Cardiac fibroblast (primary cell): ENCODE measurements at places on chromosomes 2 and 18.

- DNase-seq, result no peak
Observed at GRCh38 chr18:9287036-9287435, 47.5 kb upstream of the TWSG1 start.

- no peak for DNase-seq
Observed at GRCh38 chr2:180021850-180022249, 14.8 kb upstream of the CWC22 start.

DNA sequence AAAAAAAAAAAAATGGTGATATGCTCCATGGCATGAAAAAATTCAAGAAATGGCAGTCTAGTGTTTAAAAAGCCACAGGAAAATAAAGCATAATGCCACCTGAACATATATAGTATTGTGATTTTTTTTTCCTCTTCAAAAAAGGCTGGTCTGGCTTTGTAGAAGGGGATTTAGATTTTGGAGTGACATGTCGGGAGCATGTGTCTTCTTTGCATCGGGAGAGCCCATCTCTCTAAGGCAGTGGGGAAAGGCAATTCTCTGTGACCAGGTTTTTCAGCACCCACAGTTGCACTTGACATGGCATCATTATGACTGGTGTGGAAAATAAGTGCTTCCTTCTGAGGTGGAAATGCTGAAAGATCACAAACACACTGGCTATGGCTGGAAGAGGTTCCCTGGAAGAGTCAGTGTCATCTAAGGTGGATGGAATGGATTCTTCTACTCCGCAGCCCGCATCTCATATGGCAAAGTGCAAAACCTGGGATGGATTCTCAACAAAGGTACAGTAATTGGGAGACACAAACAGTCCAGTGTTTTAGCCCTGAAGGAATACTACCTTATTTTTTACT is 172.5 kb downstream of the AGAP1 start:
- peak; percentile 90 for DNase-seq

DNA sequence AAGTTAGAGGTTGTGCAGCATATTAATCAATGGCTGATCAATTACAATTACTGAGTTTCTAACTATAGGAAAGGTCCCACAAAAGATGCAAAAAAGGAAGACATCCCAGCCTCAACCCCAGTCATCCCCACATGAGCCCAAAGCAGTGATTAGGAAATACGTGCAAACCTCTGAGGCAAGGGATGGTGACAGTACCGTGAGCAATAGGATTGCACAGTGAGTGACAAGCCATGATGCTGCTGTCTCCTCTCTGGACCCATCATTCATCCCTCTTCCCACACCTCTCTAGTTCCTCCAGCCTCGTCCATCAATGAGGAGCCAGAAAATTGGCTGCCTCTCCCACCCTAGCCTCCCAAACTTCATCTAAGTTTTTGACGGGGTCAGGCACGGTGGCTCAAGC is 4.0 kb upstream of the SLC11A1 start:
- DNase-seq, result no peak

DNA sequence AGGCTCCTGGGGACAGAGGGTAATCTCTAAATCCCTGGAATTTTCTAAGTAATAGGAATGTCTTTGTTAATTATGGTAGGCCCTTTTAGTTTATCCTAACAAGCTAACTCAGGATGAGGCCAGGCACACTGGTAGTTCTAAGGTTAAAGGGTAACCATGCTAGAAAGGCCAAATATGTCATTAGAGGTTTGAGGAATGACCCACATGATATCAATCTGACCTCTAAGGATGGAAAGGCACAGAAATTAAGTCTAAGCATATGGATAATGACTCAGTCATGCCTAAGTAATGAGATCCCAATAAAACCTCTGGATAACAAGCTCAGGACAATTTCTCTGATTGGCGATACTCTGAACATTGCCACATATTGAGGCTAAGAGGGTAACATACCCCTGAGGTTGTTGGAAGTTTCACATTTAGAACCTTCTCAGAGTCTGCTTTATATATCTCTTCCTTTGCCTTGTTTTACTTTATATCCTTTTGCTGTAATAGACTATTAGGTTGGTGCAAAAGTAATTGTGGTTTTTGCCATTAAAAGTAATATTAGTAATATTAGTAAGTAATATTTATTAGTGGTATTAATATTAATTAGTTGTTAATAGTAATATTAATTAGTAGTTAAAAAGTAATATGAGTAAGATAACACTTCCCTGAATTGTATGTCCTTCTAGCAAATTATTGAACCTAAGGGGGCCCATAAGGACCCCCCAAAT is 806.3 kb upstream of the GCFC2 start:
- no peak for DNase-seq

DNA sequence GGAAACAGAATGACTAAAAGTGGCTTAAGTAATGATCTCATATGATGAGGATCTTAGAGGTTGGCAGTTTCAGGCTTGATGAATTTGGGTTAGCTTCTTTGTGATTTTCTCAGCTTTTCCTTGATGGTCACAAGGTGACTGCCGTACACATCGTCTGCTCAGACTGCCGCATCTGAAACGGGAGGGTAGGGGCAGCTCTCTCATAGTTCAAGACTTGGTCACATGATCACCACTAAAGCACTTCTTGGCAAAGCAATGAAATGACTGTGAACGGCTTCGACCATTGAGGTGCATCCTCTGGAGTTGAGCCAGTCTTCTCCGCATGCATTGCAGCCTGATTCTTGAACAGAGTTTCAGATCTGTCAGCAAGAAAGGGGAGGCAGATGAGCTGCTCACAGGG is 43.8 kb downstream of the LPIN1 start:
- DNase-seq, result no peak

GRCh38 chr2:162731917-162732804 is 106.4 kb downstream of the KCNH7 start:
- no peak for DNase-seq

DNA sequence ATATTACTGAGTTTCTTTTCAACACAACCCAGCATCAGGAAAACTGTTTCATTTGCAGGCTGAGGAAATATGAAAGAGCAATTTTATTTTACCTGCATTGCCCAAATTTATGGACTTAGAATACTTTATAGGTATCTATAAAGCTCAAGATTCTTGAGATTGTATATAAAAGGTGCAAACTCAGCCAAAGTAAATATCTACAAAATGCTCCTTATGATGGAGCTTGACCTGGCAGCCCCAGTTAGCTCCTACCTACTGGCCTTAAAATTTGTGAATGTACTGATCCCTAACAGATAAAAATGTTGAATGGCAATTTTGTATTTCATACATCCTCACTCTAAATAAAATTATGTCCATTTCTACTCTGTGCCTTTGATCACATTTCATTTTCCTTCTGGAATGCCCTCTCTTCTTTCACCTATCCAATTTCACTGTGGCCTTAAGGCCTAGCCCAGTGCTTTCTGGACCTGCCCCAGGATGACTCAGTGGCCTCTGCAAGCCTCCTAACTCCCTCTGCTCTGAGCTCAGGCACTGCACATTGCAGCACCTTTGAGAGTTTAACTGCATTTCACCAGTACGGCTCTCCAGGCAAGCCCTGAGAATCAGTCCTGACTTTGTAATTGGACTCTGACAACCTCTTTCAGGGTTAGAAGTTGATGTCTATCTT is 125.9 kb downstream of the ANTXR1 start:
- DNase-seq, result peak; percentile 92

- peak; percentile 78 for DNase-seq
Observed at GRCh38 chr2:11698009-11698922, 28.3 kb upstream of the NTSR2 start.

GRCh38 chr2:41695198-41696113 is 352.4 kb upstream of the PKDCC start:
- peak; percentile 34 for DNase-seq

GRCh38 chr2:7837237-7837760 is 844.6 kb upstream of the ID2 start:
- DNase-seq, result no peak

- no peak for DNase-seq
Observed at GRCh38 chr2:50838316-50838715, 193.6 kb downstream of the NRXN1 start.

GRCh38 chr2:175903384-175903936 is 98.6 kb downstream of the LNPK start:
- no peak for DNase-seq

DNA sequence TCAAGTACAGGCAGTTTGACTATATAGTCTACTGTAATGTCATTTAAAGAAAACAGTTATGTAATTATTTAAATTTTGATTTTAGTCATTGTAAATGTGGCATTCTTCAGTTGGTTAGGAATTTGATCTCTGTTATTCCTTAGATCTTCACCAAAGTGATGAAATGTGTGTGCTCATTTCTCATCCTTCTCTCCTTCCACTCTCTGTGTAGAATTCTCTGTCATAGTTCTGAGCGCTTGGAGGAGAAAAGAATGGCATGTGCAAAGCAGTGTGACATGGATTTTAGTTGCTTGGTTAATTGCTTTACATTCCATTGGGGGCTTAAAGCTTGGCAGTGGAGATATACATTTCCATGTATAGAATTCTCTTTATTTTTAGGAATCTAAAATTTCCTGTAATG is 14.8 kb downstream of the PIK3C3 start:
- DNase-seq, result peak; percentile 9

- DNase-seq, result no peak
Observed at GRCh38 chr2:193153576-193153975, 958.8 kb upstream of the TMEFF2 start.

DNA sequence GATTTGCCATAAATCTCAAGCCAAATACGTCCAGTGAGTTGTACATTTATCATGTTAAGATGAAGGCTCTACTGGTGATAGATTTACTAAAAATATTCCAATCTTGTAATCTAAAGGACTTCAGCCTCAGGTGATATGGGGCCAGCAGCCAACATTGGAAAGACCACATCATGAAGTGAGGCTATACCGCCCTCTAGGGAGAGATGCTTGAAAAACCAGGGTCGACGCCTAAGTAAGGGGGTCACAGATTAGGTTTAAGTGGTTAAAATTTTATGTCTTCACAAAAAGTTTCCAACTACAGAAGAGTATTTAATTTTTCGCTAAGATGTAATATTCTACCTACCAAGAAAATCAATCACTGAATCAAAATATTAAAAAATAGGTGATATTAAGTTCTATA is 33.3 kb downstream of the DOCK10 start:
- no peak for DNase-seq

DNA sequence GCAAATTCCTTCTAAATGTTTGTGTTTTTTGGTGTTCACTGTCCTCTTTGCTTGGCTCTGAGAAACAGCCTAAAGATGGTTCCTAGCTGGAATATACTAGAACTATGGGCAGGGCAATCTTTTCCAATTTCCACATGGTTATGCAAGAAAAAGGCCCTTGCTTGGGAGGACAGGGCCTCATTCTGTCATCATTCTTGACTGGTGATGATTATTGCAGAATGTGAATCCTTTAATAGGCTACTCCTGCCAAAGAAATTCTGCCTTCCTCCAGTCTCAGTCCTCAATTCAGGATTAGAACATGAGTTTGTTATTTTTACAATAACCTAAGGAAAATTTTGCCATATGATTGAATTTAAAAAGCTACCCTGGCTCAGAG is 218.7 kb downstream of the HNMT start:
- peak; percentile 40 for DNase-seq

DNA sequence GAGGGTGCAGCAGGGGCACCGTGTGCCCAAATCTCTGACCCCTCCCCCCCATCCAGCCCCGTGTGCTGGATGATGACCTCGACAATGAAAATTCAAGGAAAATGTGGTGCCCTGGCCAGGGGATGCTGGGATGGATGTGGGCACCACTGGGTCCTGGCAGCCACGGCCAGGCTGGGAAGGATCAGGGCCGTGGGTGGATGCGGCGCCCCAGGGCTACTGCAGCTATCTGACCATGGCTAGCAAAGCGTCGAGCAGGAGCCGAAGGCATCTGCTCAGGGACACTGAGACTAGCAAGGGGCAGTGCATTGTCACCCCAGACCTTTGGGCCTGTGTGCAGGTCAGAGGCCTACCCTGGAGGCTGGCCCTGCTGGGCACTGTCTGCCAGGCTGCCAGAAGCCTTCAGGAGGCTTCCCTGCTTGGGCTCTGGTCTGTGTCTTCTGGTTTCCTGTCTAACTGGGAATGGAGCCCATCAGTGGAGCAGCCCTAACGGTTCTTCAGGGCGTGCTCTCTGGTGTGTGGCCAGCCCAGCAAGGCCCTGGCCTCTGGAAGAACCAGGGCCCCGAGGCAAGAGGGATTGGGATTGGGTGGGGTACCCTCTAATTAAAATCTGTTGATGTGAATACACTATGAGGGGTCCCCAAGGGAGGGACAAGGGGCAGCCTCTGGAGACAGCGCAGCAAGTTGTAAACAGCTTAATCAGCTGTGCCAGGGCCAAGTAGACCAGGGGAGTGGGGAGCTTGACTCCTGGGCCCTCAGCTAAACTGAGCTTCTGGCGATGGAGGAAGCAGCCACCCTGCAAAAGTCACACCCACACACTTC is 98.0 kb downstream of the STPG4 start:
- DNase-seq, result peak; percentile 78

DNA sequence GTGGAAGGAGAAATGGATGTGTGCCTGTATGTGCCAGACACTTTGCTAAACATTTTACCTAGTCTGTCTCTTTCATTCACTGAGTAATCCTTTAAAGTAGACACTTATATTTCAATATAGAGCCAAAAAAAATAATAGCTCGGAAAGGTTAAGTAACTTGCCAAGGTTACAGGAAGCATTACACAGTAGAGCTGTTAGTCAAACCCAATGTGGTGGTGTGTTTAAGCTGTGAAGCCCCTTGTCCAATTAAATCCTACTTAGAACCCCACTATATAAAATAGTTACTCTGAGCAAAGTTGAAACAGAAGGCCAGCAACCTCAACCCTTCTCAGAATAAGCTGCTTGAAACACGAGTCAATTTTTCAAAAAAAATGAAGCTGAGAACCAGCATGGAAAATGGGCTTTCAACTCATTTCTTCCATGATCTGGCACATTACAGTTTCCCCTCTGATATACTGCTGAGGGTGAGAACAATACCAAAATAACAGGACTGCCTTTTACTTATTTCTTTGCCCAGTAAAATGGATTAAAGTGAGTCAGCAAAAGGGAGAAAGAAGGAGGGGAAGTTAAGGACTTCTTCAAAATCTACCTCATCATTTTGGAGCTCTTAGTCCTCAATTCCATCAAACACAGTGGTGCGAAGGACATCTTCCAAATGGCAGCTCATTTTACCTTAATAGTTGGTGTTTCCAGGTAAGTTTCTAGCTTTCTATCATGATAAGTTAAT is 7.9 kb downstream of the RDH14 start:
- DNase-seq, result peak; percentile 70

DNA sequence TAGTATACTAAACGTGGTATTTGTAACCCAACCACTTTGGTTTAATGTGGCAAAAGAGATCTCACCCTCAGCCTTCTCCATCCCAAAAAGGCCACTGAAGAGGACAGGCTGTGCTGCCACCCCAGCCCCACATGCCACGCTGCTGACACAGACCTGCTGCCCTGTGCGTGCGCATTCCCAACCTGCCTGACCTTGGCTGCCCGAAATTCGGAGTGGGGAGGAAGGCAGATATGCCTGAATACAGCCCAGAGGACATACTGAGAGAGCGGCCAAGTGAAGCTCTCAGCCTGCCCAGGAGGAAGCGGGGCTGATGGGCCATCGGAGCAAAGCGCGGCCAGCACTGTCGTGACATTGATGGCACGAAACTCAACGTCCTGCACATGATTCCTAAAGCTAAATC is 70.0 kb downstream of the HDAC4 start:
- DNase-seq, result no peak
